NCI-H774 (cell line): ENCODE measurements at places on chromosomes 1 and 21.

- no peak for DNase-seq
These were observed 21.4 kb upstream of the PKN2 start for GRCh38 chr1:88662723-88663122.

DNA sequence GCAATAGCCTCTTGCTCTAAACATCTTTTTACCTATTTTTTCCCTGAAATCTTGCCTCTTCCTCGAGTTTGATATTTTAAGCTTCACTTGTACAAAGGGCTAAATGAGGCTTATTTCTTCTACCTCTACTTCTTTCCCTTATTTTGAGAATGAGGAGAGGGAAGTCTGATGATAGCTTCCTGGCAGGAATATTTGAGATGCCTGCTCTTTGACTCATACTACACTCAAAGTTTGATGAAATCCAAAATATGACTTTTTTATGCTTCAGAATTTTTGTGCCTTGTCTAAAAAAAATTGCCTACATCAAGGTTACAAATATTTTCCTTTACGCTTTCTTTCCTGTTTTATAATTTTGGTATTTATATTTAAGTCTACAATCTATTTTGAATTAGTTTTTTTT lies 624.4 kb upstream of the PLXNA2 start:
- DNase-seq = no peak

- no peak for DNase-seq
These were observed 3.4 kb downstream of the PRELP start for GRCh38 chr1:203478986-203479385.

DNA sequence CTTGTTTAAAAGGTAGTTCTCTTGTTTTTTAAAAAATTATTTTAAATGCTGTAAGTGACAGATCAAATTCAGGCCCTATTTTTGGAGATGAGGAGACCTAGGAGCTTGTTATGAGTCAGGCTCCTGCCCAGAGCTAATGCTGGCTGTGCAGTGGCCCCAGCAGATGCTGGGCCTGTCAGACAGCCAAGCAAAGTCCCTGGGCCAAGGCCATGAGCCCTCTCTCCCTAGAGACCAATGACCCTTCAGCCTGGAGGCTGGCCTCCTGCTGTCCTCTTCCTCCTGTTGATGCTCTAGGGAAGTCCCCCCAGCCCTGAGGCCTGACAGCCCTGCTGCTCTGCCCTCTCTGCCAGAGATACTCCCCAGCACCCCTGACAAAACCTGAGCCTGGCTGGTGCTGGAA lies 128.1 kb upstream of the CTTNBP2NL start:
- no peak for DNase-seq

DNA sequence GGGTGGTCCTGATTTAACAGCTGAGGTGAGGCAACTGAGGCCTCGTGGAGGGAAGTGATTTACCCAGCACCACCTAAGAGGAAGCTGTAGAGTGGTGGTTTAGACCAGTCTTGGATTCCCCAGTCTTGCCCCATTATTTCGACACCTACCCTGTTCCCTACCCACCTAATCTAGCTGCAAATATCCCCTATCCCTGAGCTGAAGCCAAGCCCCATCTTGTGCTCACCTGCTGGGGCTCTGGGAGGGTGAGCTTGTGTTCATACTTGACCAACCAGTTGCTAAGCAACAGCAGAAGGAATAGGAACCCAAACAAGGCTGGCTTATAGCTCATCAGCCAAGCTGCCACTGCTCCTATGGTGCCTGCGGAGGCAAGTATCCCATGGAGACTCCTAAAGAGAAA lies 2.0 kb downstream of the TEX46 start:
- peak; percentile 67 for DNase-seq

DNA sequence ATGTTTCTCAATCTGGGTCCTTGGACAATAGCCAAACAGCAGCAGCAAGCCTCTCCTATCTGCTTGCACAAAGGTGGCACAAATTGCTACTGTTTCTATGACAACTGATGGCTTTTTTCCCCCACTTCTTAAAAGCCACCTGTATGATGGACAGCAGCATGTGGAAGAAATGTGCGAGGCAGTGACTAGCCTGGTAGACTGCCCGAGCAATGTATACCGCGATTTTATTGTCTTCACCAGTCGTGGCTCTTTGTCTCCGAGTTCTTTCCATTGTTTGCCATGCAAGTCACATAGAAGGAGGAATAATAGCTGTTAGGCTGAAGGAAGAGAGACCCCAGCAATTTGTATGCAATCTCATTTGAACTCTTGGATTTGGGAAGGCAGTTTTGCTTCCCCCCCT lies 79.4 kb downstream of the S1PR1 start:
- DNase-seq = peak; percentile 17

DNA sequence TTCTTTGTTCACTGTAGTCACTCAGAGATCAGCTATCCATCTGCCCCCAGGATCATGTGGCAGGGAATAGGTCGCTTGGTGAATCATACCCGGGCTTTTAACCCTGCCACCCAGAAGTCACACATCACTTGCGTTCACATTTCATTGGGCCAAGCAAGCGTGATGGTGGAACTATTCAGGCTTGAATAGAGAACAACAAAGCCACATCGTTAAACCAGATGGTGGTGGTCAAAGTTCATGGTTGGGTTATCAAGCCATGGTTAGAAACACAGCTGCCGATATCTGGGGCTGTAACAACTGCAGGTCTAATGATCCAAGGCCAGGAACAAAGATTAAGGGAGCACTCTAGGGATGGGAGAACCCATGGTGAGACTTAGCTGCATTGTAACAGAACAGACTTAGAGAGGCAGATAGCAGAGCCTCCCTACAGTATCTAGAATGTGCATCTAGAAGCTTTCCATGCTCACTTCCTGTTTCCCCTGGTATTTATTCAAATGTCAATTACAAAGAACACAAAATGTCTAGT lies 40.0 kb upstream of the PTPRC start:
- no peak for DNase-seq

DNA sequence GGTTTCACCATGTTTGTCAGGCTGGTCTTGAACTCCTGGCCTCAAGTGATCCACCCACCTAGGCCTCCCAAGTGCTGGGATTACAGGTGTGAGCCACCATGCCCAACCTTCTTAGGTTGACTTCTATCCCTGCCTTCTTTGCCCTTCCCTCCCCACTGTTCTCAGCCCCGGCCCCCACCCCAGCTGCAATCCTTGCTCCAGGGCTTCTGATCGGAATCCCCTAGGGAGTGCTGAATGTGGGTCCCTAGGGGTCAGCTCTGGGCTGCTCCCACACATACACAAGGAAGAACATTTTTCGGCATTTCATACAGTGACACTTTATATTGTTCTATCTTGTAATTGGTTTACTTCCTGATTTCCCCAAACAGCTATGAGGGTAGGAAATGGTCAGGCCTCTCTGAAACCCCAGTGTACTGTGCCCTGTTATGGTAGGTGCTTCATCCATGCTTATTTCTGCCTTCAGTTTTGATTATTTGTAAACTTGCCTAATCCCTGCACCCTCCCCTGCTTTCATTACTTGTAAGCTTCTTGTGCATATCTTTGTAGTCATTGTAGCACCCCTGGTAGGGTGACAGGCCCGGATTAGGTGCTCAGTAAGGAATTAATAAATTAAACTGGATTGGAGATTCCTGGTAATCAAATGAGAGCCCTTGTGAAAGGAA lies 5.8 kb upstream of the SRP9 start:
- DNase-seq = no peak

GRCh38 chr1:26156285-26157038 lies 2.4 kb upstream of the FAM110D start:
- no peak for DNase-seq

- no peak for DNase-seq
These were observed 31.2 kb downstream of the C1orf141 start for GRCh38 chr1:67103548-67103947.
